ENCODE measurements at places on chromosomes 1 and 21. TPM values are rescaled to one million over a fixed set of nuclear protein-coding genes. Genes with fewer than 3 reads are reported as not detected.

The OR2M3 gene
- not detected for total RNA-seq

The KANK4 gene
- 0.13 TPM for total RNA-seq

The F13B gene
- not detected for total RNA-seq

The FAM163A gene
- 0.16 TPM for total RNA-seq

The IGSF9 gene
- not detected for total RNA-seq

DNA sequence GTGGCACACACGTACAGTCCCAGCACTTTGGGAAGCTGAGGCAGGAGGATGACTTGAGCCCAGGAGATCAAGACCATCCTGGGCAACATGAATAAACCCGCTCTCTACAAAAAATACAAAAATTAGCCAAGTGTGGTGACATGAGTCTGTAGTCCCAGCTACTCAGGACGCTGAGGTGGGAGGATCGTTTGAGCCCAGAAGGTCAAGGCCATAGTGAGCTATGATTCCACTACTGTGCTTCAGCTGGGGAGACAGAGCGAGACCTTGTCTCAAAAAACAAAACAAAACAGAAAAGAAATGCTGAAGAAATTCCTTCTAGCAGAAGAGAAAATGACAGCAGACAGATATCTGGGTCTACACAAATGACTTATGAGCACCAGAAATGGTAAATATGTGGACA is 10.3 kb downstream of the ALDH9A1 start:
- H3K27ac ChIP-seq: no peak overlapping the region
- DNase-seq: no peak
- peaks cover 10% of the 10 kb centered on the region for H3K4me1 ChIP-seq

DNA sequence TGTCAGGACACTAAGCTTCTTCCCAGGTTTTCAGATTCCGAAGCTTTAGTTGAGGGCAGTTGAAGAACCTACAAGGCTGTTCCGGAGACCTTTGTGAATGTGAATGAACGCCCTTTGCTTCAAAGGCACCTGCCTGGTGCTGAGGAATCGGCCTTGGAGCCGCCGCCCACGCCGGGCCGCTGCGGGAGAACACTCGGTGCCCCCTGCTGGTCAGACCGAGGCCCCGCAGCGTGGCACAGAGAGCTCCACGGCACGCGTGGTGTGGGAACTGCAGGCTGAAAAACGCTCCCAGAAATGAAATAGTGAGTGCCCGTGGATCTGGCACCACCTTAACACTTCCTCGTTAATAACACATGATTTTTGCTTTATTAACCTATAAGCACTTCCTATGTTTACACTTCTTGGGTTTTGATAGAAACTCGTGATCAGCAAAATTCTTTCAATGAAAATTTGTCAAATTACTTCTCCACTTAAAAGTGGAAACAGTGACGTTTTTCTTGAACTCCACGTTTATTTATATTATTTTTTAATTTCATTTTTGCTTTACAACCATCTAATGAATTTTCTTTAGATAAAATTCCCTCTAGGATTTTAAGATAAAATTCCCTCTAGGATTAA is 460.6 kb downstream of the DSCAM start:
- H3K4me3 ChIP-seq: no peak overlapping the region
- H3K27ac ChIP-seq: no peak overlapping the region
- peaks cover 12% of the 10 kb centered on the region for H3K27me3 ChIP-seq
- peak; percentile 33 for DNase-seq
- H3K36me3 ChIP-seq: no peaks in the 10 kb centered on the region

DNA sequence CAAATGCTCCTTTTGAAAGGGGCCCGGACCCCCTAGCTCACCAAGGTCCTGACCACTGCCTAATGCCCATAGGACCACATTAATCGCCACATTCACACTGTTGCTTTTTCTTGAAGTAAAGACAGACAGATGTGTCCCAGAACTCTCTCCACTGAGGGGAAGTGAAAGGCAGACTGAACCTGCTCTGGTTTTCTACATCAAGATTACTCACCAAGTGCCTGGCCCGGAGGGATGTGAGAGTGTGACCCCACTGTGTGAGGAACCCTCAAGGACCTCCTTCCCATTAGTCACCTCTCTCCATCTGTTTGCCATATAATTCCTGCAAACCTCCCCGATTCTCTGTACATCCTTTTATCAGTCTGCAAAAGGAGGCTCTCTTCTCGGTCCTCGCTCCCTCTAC is 381.5 kb downstream of the OMA1 start:
- H3K4me1 ChIP-seq: no peaks in the 10 kb centered on the region
- H3K27ac ChIP-seq: no peak overlapping the region
- no peak for DNase-seq

DNA sequence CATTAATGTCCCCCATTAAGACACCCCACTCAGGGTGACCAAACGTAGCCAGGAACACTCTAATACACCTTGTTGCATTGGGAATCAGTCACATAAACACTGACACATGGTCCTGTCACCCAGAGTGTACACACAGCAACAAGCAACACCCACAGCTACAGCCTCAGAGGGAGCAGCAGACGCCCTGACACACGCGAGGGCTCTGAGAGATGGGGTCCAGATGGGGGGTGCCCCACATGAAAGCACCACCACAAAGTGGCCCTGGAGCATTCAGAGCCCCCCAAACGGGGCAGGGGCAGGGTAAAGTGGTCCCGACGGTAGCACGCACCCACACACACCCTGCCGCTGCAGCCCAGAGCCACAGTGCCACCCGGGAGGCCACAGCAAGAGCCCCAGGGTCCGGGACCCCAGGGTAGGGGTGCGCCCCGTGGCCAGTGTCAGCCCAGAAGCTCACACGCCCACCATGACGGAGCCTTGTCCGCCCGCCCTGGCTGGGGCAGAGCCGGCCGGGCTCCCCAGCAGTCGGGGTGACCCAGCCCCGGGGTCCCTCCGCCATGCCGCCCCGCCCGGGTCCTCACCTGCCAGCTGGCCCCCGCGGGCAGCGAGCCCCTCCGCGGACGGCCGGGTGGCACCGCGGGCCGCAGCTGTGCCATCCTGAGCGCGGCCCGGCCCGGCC is 47.3 kb downstream of the RAP1GAP start:
- peak overlapping the region; percentile 12 for H3K4me3 ChIP-seq
- no peak for DNase-seq
- no peak overlapping the region for H3K27ac ChIP-seq
- no peaks in the 10 kb centered on the region for H3K27me3 ChIP-seq
- H3K36me3 ChIP-seq: no peaks in the 10 kb centered on the region

DNA sequence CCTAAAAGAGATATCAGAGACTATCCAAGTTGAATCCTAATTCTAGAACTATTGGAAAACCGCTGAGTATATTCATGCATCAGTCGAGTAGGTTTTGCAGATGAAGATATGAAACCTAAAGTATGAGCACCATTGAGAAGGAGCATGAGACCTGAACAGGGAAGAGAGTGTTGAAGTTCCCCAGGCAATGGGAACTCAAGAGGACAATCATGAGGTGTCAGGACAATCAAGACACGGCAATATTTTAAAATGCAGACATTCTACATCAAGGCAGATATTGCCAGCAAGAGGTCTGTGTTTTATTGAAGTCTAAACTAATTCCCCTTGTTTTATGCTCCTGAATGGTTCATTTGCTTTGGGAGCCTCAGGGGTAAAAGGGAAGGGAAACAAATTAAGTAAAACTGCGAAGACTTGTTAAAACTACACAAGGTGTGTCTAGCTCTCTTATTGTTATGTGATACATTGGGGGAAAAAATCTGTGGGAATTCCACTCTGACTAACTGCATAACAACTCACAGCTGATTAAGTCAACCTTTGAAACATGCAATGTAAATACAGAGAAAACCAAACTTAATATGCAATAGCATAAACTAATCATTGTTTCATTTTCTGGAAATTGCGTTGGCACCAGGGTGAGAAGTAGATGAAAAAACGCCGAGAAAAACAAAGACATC is 347.9 kb upstream of the ADGRL2 start:
- H3K4me1 ChIP-seq: no peaks in the 10 kb centered on the region
- no peak overlapping the region for H3K27ac ChIP-seq
- H3K36me3 ChIP-seq: no peaks in the 10 kb centered on the region
- H3K4me3 ChIP-seq: no peak overlapping the region
- DNase-seq: no peak

DNA sequence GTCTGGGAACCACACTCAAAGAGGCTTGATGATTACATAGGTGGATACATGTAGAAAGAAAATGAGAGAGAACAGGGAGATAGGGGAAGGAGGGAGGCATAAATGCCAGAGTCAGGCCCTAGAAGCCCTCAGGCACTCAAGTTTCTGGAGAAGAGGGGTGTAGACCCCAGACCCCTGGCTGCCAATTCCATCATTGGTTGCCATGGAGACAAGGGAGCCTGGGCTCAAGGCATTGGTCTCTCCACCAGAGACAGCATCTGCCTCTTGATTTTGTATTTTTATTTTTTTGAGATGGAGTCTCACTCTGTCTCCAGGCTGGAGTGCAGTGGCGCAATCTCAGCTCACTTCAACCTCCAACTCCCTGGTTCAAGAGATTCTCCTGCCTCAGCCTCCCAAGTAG is 114.3 kb upstream of the GRIK3 start:
- no peaks in the 10 kb centered on the region for H3K4me1 ChIP-seq
- no peak for DNase-seq
- H3K36me3 ChIP-seq: no peaks in the 10 kb centered on the region
- H3K4me3 ChIP-seq: no peak overlapping the region

- H3K36me3 ChIP-seq: no peaks in the 10 kb centered on the region
- no peak overlapping the region for H3K4me3 ChIP-seq
- H3K27ac ChIP-seq: no peak overlapping the region
- H3K4me1 ChIP-seq: no peaks in the 10 kb centered on the region
- no peaks in the 10 kb centered on the region for H3K27me3 ChIP-seq
Observed at GRCh38 chr1:197994907-197995407, 77.8 kb downstream of the LHX9 start.

- H3K36me3 ChIP-seq: no peaks in the 10 kb centered on the region
- no peaks in the 10 kb centered on the region for H3K27me3 ChIP-seq
- no peak overlapping the region for H3K27ac ChIP-seq
- DNase-seq: no peak
Observed at GRCh38 chr1:54456921-54457529, 50.8 kb upstream of the SSBP3 start.

- H3K27ac ChIP-seq: no peak overlapping the region
- H3K27me3 ChIP-seq: no peaks in the 10 kb centered on the region
- H3K36me3 ChIP-seq: no peaks in the 10 kb centered on the region
- H3K4me1 ChIP-seq: no peaks in the 10 kb centered on the region
- no peak for DNase-seq
- H3K4me3 ChIP-seq: no peak overlapping the region
Observed at GRCh38 chr1:118907466-118907865, 80.7 kb downstream of the TBX15 start.

- H3K4me3 ChIP-seq: no peak overlapping the region
- H3K27ac ChIP-seq: no peak overlapping the region
- H3K4me1 ChIP-seq: no peaks in the 10 kb centered on the region
Observed at GRCh38 chr1:225378880-225379279, 49.0 kb downstream of the LBR start.

DNA sequence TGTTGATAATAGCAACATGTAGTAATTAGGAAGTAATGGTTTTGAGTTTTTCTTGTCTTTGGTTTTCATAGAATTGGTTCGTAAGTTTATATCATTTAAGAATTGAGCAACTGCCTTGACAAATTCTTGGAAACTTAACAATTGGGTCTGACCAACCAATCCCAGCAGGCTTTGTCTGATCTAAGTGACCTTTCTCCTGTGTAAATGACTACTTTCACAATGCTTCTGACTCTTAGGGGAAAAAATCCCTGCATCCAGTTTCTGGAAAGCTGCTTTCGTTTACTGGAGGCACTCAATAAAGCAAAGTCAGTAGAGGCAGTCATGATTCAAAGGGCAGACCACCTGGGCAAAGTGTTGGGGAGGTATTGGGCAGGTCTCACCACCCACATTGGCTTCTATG is 303.6 kb upstream of the FAM78B start:
- no peaks in the 10 kb centered on the region for H3K36me3 ChIP-seq
- no peaks in the 10 kb centered on the region for H3K4me1 ChIP-seq
- H3K4me3 ChIP-seq: no peak overlapping the region
- no peak overlapping the region for H3K27ac ChIP-seq
- H3K27me3 ChIP-seq: no peaks in the 10 kb centered on the region

GRCh38 chr1:197441999-197442414 is 174.0 kb downstream of the CRB1 start:
- no peak overlapping the region for H3K27ac ChIP-seq
- H3K36me3 ChIP-seq: no peaks in the 10 kb centered on the region
- no peak overlapping the region for H3K4me3 ChIP-seq
- H3K27me3 ChIP-seq: no peaks in the 10 kb centered on the region

DNA sequence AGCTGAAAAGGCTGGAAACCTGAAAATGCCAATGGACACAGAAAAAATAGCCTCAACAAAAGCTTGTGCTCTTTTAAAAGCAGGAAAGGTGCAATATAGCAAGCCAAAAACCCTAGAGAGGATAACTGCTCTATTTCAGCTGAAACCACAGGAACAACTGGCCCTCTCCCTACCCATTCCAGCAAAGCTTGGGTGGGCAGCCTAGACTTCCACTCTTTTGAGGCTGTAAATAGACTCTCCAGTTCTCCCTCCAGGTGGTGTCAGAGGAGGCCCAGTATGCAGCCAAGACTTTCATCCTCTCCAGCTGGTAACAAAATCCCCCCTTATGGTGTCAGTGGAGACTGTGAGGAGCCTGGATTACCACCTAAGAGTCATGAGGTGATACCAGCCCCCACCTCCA is 206.9 kb upstream of the PLD5 start:
- H3K4me3 ChIP-seq: no peak overlapping the region
- peaks cover 2% of the 10 kb centered on the region for H3K4me1 ChIP-seq
- H3K27ac ChIP-seq: no peak overlapping the region
- no peak for DNase-seq
- H3K36me3 ChIP-seq: no peaks in the 10 kb centered on the region
- no peaks in the 10 kb centered on the region for H3K27me3 ChIP-seq

GRCh38 chr1:77100875-77101274 is 118.4 kb downstream of the PIGK start:
- H3K4me1 ChIP-seq: no peaks in the 10 kb centered on the region
- H3K27me3 ChIP-seq: no peaks in the 10 kb centered on the region
- no peak overlapping the region for H3K4me3 ChIP-seq
- no peak for DNase-seq
- H3K36me3 ChIP-seq: no peaks in the 10 kb centered on the region

DNA sequence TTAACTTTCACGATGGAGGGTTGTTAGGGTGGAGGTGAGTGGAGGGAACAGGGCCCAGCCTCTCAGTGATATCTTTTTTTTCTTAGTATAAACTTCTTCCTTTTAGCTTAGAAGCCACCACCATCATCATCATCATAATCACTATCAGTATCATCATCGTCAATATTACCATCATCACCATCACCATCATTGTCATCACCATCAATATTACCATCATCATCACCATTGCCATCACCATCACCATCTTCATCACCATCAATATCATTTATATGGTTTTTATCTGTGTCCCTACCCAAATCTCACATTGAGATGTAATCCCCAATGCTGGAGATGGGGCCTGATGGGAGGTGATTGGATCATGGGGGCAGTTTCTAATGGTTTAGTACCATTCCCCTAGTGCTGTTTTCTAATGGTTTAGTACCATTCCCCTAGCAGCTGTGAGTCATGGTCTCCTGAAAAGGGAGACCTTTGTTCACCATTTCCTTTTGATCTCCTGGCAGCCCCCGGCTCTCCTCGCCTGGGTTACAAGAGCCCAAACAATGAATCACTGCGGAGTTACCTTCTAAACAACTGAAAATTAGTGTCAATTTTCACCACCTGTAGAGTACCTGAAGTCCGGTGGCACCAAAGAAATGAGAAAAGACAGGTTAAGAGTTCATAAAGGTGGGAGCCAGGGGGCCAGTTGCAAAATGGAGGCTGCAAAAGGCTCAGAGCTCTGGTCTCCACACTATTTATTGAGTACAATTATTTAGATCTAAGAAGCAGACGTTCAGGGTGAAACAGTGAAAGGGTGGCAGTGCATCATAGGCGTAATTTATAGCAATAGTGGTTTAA is 3.1 kb upstream of the PLA2G2E start:
- no peak overlapping the region for H3K27ac ChIP-seq
- no peaks in the 10 kb centered on the region for H3K36me3 ChIP-seq
- H3K4me3 ChIP-seq: no peak overlapping the region
- no peak for DNase-seq
- no peaks in the 10 kb centered on the region for H3K27me3 ChIP-seq

All from heart left ventricle (tissue), 16 donors.